ENCODE measurements at places on chromosomes 5 and 9. TPM values are rescaled to one million over a fixed set of nuclear protein-coding genes. Genes with fewer than 3 reads are reported as not detected.

SLCO6A1 gene
- total RNA-seq = 1.6 TPM

SCGB3A2 gene
- total RNA-seq = 1.2 TPM

CHSY3 gene
- total RNA-seq = not detected

C5orf46 gene
- not detected for total RNA-seq

ANKRD31 gene
- total RNA-seq = 0.42 TPM

S1PR3 gene
- 2.9 TPM for total RNA-seq

SLC25A2 gene
- total RNA-seq = 1.9 TPM

- no peak for DNase-seq
Measured at GRCh38 chr5:76351577-76351976, 51.5 kb upstream of the IQGAP2 start.

- DNase-seq = no peak
Measured at GRCh38 chr9:69175486-69175885, 1.4 kb downstream of the TJP2 start.

DNA sequence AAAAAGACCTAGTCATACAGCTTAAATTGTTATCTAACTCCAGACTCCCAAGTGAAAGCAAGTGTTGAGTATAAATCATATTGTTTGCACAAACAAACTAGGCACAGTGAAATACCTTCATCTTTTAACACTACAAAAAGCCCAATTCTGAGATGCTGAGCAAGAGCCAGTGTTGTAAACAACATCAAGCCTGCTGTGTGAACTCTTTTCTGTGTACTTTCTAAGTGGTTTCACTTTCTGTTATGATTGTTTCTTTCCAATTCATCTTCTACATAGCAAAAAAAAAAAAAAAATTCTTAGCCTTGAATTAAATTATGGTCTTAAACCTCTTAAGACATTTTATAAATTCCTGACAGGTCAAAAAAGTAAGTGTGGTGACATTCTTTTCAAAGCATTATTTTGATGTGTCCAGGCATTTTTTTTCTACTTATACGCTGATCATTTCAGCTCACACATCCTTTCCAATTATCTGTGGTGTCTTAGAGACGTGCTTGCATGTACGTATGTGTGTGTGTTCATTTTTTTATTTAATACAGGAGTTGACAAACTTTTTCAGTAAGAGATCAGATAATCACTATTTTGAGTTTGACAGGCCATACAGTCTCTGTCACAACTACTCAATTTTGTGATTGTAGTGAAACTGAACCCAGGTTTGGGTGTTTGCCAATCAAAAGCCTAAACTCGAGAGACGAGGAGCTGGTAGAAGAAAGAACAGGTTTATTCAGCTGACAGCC is 556.1 kb downstream of the CDH9 start:
- no peak for DNase-seq

GRCh38 chr5:149588936-149589335 is 7.6 kb downstream of the ARHGEF37 start:
- DNase-seq = no peak

DNA sequence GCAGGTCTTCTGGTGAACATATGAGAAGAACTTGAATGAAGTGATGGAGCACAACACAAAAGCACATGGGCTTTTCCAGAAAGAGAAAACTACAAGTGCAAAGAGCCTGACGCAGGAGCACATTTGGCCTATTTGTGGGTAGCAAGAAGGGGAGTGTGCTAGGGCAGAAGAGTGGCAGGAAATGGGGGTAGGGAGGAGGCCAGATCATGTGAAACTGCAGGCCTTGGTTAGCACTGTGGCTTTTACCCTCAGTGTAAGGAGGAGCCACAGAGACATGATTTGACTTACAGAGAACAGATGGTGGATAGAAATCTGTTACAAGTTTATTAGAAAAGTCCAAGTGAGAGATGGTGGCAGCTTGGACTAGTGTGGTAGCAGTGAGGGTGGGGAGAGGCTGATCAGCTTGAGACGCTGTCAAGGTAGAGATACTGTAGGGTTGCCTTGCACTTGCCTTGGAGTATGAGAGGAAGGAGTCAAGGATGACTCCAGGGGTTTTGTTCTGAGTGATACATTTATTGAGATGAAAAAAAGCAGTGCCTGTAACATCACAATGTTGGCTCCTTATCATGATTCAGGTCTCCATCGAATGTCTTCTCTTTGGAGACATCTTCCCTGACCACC is 126.7 kb downstream of the PPP2R2B start:
- DNase-seq = no peak
